Ovary (tissue), 10 donors: ENCODE measurements at places on chromosomes 12 and 14. TPM values are rescaled to one million over a fixed set of nuclear protein-coding genes. Genes with fewer than 3 reads are reported as not detected.
A peak's percentile ranks its signal among the peaks of the same experiment; 100 is the strongest.

GRCh38 chr12:109295764-109296425 lies 13.2 kb downstream of the FOXN4 start:
- no peak overlapping the region for H3K4me3 ChIP-seq
- H3K27ac ChIP-seq: no peak overlapping the region
- no peak for DNase-seq

DNA sequence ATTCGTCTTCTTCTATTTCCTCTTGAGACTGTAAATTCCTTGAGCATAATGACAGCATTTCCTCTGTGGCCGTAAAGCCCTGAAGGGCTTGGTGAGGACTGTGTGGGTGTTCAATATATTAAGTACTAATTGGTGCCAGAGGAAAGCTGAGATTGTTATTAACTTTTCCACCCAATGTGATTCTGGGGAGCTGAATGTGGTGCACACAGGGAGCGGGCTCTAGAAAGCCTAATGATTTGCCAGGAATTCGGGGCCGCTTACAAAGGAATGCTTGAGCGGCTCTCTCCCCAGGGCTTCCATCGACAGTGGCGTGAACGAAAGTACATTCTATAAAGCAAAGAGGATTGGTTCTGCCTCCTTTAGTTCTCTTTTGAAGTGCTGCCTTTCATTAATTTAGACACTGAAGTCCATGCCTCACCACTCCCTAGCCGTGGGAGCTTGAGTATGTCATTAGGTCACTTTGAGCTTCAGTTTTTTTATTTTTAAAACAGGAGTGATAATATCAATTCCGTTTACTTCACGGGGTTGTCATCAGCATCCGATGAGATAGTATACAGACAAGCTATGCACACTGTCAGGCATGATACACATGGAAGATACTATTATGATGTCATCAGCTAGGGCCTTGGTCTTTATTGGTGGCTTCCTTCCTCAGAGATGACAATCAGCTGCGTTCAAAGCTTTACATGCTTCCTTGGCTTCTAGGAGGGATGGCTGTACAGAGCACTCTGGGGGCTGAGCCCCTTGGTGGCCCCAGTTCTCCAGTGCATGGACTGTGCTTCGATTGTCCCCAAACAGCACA lies 11.0 kb upstream of the GSG1 start:
- no peak overlapping the region for H3K4me3 ChIP-seq
- DNase-seq: no peak
- H3K4me1 ChIP-seq: no peaks in the 10 kb centered on the region

DNA sequence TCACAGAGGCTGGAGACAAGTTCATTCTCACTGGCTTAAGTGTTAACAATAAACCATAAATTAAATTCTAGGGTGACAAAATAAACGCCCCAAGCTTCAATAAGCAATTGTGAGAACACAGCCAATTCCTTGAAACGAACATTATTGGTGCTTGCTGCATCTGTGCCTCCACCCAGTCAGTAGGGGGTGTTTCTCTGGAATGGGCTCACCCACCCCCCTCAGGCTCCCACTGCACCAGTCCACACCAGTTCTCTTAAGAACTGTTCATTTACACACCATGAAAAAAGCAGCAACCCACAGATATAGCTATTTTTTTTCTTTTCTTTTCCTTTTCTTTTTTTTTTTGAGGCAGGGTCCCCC lies 34.7 kb downstream of the CDC42BPB start:
- no peak for DNase-seq
- H3K4me3 ChIP-seq: no peak overlapping the region
- H3K4me1 ChIP-seq: peaks cover 28% of the 10 kb centered on the region
- H3K36me3 ChIP-seq: no peaks in the 10 kb centered on the region
- H3K27me3 ChIP-seq: no peaks in the 10 kb centered on the region
- no peak overlapping the region for H3K27ac ChIP-seq

DNA sequence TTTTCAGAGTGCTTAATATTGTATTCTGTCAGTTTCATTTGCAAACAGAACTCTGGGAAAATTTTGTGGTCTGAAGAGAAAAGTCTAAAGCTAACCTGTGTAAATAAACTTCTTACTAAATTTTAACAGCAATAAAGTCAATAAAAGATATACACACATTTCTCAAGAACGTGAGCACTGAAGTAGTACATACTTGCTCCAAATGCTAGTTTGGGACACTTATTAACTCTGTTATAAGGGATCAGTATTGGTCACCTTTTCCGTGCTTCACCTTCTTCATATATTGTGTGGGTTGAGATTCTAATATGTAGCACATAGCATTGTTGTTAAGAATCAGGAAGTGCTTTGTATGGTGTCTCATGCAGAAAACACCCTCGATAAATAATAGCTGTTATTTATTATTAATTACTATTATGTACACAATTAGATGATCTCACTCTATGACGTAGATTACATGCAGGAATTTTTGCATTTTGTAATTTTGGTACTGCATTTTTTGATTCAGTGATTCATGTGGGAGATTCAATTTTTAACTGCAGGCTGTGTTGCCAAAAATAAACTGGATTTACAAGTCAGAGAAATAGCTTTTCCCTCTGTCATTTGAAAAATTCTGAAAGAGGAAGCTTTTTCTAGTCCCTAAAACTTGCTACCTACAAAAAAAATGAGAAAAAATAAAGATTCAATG lies 300.9 kb downstream of the ACSS3 start:
- H3K27me3 ChIP-seq: no peaks in the 10 kb centered on the region
- H3K4me1 ChIP-seq: no peaks in the 10 kb centered on the region
- DNase-seq: no peak
- no peak overlapping the region for H3K27ac ChIP-seq
- H3K4me3 ChIP-seq: no peak overlapping the region
- no peaks in the 10 kb centered on the region for H3K36me3 ChIP-seq

- peaks cover 2% of the 10 kb centered on the region for H3K4me1 ChIP-seq
- no peak for DNase-seq
- H3K36me3 ChIP-seq: no peaks in the 10 kb centered on the region
- no peak overlapping the region for H3K27ac ChIP-seq
These were observed 51.8 kb downstream of the PRIMA1 start for GRCh38 chr14:93736378-93737014.

- H3K36me3 ChIP-seq: no peaks in the 10 kb centered on the region
- DNase-seq: no peak
- no peak overlapping the region for H3K4me3 ChIP-seq
- no peaks in the 10 kb centered on the region for H3K27me3 ChIP-seq
- H3K27ac ChIP-seq: no peak overlapping the region
These were observed 53.4 kb downstream of the HNRNPC start for GRCh38 chr14:21215879-21216251.

- H3K36me3 ChIP-seq: no peaks in the 10 kb centered on the region
- no peak overlapping the region for H3K27ac ChIP-seq
- H3K4me3 ChIP-seq: no peak overlapping the region
- H3K27me3 ChIP-seq: no peaks in the 10 kb centered on the region
- peak; percentile 4 for DNase-seq
- peaks cover 11% of the 10 kb centered on the region for H3K4me1 ChIP-seq
These were observed 192.2 kb upstream of the C14orf180 start for GRCh38 chr14:104387022-104388010.

GRCh38 chr12:119802472-119802871 lies 74.6 kb downstream of the CIT start:
- H3K4me1 ChIP-seq: peaks cover 4% of the 10 kb centered on the region
- no peak overlapping the region for H3K27ac ChIP-seq
- no peaks in the 10 kb centered on the region for H3K36me3 ChIP-seq
- H3K4me3 ChIP-seq: no peak overlapping the region
- H3K27me3 ChIP-seq: no peaks in the 10 kb centered on the region
- DNase-seq: no peak

DNA sequence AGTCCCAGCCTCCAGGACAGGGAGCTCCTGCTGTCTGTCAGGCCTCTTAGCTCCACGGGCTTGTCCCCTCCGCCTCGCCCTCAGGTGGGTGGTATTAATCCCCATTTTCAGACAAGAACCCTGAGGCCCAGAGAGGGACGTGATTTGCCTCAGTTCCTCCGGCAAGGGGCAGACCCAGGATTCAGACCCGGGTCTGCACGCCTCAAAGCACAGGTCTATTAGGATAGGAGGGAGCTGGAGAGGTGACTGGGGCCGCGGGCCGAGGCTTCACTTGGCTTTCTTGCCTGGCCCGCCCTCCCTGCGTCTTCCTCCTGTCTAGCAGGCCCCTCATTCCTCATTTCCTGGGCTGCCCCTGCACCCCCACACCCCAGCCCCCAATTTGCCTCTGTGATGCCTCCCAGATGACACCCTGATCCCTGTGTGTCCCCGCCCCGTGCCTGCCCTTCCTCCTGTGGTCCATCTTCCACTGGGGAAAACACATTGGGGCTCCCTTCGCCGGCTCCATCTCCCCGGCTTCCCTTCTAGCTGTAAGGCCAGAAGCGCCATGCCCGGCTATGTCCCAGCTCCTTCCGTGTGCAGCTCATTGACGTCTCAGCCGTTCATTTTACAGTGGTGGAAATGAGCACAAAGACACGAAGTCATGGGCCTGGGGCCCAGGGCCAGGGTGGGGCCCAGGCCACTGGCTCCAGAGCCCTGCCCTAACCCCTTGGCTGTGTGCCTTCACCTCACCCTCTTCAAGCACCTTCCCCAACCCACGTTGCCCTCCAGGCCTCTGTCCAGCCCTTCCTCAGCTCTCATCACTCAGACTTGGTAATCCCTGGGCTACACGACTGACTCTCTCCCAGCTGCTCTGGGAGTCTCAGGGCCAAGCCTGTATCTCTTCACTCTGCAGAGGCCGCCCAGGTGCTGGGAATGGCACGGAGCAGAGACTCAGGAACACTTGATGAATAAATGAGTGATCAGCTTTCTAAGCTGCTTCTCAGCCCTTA lies 15.5 kb upstream of the CYP46A1 start:
- no peaks in the 10 kb centered on the region for H3K27me3 ChIP-seq
- no peaks in the 10 kb centered on the region for H3K4me1 ChIP-seq
- H3K4me3 ChIP-seq: no peak overlapping the region
- no peak for DNase-seq

- no peaks in the 10 kb centered on the region for H3K36me3 ChIP-seq
- no peak overlapping the region for H3K4me3 ChIP-seq
- no peak for DNase-seq
- H3K4me1 ChIP-seq: peaks cover 4% of the 10 kb centered on the region
These were observed 15.2 kb downstream of the HEATR5A start for GRCh38 chr14:31405106-31405505.

- H3K4me3 ChIP-seq: no peak overlapping the region
- H3K27me3 ChIP-seq: no peaks in the 10 kb centered on the region
- peak overlapping the region; percentile 76 for H3K27ac ChIP-seq
- DNase-seq: peak; percentile 81
- H3K36me3 ChIP-seq: no peaks in the 10 kb centered on the region
These were observed 91.1 kb downstream of the IRF2BPL start for GRCh38 chr14:76937181-76938091.

RPL10L gene
- not detected for total RNA-seq

POP5 gene
- 22.0 TPM for total RNA-seq

TSPAN8 gene
- total RNA-seq: 8.8 TPM

DACT1 gene
- 22.7 TPM for total RNA-seq

RTL1 gene
- not detected for total RNA-seq

PRB2 gene
- not detected for total RNA-seq
